ENCODE measurements at places on chromosomes 2 and 18.
A peak's percentile ranks its signal among the peaks of the same experiment; 100 is the strongest.

DNA sequence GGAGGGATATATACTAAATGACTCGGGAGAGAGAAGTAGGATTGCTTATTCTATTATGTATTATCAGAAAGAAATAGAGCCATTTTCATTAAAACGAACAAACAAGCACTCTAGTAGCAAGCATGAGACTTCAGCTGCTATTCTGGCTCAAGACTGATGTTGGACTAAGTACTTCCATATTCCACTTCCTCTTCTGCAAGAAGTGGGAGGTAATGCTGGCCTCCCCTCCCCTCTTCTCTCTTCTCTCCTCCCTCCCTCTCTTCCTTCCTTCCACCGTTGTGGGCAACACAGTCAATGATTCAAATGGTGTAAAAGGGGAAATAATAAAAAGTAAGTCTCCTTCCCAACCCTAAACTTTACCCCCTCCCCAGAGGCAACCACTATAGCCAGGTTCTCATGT, 62.6 kb downstream of the EMX1 start:
- H3K27ac ChIP-seq: no peak overlapping the region
- peaks cover 2% of the 10 kb centered on the region for H3K4me1 ChIP-seq
- DNase-seq: no peak

GRCh38 chr2:193088026-193088425, 893.3 kb upstream of the TMEFF2 start:
- peaks cover 2% of the 10 kb centered on the region for H3K4me1 ChIP-seq
- no peaks in the 10 kb centered on the region for H3K27me3 ChIP-seq
- DNase-seq: no peak
- H3K4me3 ChIP-seq: no peak overlapping the region
- no peak overlapping the region for H3K27ac ChIP-seq

DNA sequence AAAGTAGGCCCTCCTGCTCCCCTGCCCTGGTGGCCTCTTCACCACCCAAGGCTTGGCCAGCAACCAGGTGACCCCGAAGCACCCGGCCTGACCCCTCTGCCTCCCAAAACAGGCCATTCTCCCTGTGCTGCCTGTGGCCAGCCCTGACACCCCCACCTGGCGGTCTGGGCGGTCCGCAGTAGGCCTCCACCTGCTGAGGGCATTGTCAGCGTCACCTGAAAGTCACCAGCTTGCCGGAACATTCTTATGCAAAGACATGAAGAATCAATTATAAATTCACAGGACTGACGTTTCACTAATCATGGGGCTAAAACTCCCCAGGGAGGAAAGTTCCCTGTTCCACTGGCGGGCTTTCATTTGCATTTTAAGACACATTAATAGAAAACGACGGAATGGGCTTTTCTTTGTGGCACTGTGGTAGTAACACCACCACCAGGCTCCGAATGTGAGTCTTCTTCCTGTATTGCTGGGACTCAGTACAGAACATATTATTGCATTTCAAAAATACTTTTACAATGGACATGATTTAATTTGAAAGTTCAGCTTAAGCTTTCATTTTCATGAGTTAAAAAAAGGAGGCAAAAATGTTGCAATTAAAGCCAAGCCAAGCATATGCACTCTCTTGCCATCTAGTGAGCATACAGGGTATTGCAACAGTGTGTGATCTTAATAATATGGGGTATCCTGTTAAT, 57.4 kb downstream of the ADI1 start:
- H3K4me3 ChIP-seq: no peak overlapping the region
- H3K36me3 ChIP-seq: peaks cover 8% of the 10 kb centered on the region
- DNase-seq: no peak
- no peaks in the 10 kb centered on the region for H3K27me3 ChIP-seq
- peak overlapping the region; percentile 78 for H3K27ac ChIP-seq
- H3K4me1 ChIP-seq: peaks cover 7% of the 10 kb centered on the region

DNA sequence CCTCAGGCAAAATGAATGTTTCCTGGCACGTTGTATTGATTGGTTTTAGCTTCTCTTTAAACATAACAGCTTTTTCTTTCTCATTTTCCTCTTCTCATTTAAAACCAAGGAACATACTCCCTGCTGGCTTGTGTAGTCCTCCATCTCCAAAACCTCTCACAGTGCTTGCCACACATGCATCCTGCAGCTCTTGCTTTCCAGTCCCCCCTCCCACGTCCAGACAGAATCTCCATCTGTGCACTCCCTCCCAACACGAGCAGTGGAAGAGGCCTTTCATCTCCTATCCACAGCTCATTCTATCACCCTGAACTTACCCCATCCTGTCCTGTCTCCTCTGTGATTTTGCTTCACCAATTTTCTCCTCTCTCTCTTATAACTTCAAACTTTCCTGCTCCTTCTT, 99.6 kb upstream of the THSD7B start:
- no peaks in the 10 kb centered on the region for H3K36me3 ChIP-seq
- no peak overlapping the region for H3K4me3 ChIP-seq
- H3K4me1 ChIP-seq: no peaks in the 10 kb centered on the region
- no peaks in the 10 kb centered on the region for H3K27me3 ChIP-seq

- DNase-seq: no peak
- peaks cover 17% of the 10 kb centered on the region for H3K4me1 ChIP-seq
These were observed 1.1 kb upstream of the EPC2 start for GRCh38 chr2:148643421-148643820.

- H3K4me3 ChIP-seq: no peak overlapping the region
- peaks cover 5% of the 10 kb centered on the region for H3K27me3 ChIP-seq
- no peaks in the 10 kb centered on the region for H3K36me3 ChIP-seq
- no peak for DNase-seq
- no peaks in the 10 kb centered on the region for H3K4me1 ChIP-seq
- no peak overlapping the region for H3K27ac ChIP-seq
These were observed 18.7 kb downstream of the GKN2 start for GRCh38 chr2:68934021-68934420.

DNA sequence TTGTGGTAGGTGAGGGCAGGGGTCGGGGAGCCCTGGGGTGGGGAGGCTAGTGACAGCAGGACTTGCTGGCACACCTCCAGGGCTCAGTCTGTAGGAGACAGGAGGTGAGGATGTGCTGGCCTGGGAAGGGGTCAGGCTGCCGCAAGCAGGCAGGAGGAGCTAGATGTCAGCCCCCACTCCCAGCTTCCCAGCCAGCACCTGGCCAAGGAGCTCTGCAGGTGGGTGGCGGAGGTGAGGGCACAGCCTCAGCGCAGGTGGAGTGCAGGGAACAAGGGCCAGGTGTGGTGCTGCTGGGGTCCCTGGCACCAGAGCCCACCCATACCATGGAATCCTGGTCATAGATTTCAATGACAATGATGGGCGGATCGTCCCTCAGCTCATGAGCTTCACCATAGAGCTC, 2.9 kb downstream of the OTOF start:
- H3K36me3 ChIP-seq: peaks cover 23% of the 10 kb centered on the region
- H3K27me3 ChIP-seq: no peaks in the 10 kb centered on the region
- peaks cover 15% of the 10 kb centered on the region for H3K4me1 ChIP-seq
- DNase-seq: no peak
- peak overlapping the region; percentile 0 for H3K4me3 ChIP-seq
- peak overlapping the region; percentile 51 for H3K27ac ChIP-seq

- H3K4me3 ChIP-seq: no peak overlapping the region
- H3K27me3 ChIP-seq: no peaks in the 10 kb centered on the region
- no peaks in the 10 kb centered on the region for H3K4me1 ChIP-seq
- no peak for DNase-seq
These were observed 426.1 kb upstream of the FANCL start for GRCh38 chr2:58667137-58667774.

DNA sequence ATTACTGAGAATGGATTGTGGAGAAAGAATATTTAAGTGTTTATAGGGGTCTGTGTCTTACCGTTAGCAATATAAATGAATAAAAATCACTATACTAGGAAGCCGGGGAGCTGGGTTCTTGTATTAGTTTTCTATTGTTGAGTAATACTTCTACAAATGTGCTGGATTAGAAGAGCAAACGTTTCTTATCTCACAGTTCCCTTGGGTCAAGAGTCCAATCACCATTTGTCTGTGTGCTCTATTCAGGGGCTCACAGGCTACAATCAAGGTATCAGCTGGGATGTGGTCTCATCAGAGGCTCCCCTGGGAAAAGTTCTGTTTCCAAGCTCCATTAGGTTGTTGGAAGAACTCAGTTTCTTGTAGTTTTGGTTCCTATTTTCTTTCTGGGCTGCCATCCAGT, 790.9 kb downstream of the CNTNAP5 start:
- no peak overlapping the region for H3K4me3 ChIP-seq
- no peaks in the 10 kb centered on the region for H3K27me3 ChIP-seq
- H3K4me1 ChIP-seq: no peaks in the 10 kb centered on the region
- no peak for DNase-seq
- no peak overlapping the region for H3K27ac ChIP-seq

- H3K4me1 ChIP-seq: peaks cover 11% of the 10 kb centered on the region
- H3K27me3 ChIP-seq: peaks cover 6% of the 10 kb centered on the region
- no peak overlapping the region for H3K27ac ChIP-seq
These were observed 50.9 kb downstream of the NCAPH start for GRCh38 chr2:96386470-96386869.

DNA sequence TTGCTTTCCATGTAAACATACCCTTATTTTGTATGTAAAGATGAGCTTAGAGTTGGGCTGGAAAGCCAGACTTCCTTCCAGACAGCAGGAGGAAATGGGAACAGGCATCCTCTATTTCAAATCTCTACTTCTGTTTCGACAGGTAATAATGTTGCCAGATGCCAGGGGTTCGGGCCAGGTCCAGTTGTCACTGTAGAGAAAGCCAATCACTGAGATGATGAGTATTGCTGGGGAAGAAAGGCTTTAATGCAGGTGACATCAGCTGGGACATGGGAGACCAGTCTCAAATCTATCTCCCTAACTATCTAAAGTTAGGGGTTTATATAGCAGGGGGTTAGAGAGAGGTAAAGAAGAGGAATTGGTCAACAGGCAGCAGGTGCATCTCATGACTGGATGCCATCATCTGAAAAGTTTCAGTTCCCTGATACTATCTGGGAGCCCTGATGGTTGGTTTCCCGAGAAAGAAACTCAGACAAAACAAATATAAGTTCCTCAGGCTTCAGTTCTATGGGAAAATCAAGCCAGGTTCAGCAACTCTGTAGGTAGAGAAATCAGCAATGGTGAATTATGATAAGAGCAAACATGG, 9.3 kb upstream of the MTCL1 start:
- no peak overlapping the region for H3K27ac ChIP-seq
- DNase-seq: no peak
- H3K4me3 ChIP-seq: no peak overlapping the region
- H3K4me1 ChIP-seq: no peaks in the 10 kb centered on the region

DNA sequence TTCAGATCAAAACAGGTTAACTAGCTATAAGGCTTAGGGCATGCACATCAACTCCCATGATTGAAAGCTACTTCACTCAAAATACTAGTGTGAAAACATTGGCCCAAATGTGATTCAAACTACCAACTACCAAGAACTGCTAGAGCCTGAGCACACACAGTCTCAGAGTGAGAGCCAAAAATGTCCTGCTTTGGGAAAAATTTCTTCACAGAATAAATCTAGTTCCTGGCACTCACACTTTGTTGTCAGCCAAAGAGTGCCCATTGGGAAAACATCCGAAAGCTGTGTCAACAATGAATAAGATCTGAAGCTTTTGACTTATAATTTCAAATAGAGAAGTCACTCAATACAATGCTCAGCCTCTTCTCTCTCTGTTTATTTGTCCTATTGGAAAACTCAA, 182.7 kb downstream of the LRATD1 start:
- no peaks in the 10 kb centered on the region for H3K27me3 ChIP-seq
- no peak for DNase-seq
- no peak overlapping the region for H3K4me3 ChIP-seq
- H3K27ac ChIP-seq: no peak overlapping the region

DNA sequence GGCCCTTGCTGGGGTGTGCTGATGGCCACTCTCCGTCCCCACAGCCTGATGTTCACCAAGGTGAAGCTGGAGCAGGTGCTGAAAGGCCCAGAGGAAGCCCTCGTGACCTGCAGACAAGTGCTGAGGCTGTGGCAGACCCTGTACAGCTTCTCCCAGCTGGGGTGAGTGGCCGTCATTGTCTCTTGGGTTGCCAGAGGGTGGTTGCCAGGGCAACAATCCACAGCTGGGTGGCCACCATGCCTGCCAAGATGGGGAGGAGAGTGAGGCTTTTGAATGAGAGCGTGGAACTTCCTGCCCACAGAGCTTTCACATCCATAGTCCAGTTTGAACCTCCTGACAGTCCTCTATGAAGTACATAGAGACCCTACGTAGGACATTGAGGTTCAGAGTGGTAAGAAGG, 108.8 kb downstream of the STPG4 start:
- H3K36me3 ChIP-seq: peaks cover 11% of the 10 kb centered on the region
- H3K27ac ChIP-seq: no peak overlapping the region
- H3K27me3 ChIP-seq: no peaks in the 10 kb centered on the region
- peaks cover 9% of the 10 kb centered on the region for H3K4me1 ChIP-seq
- H3K4me3 ChIP-seq: no peak overlapping the region
- DNase-seq: no peak

DNA sequence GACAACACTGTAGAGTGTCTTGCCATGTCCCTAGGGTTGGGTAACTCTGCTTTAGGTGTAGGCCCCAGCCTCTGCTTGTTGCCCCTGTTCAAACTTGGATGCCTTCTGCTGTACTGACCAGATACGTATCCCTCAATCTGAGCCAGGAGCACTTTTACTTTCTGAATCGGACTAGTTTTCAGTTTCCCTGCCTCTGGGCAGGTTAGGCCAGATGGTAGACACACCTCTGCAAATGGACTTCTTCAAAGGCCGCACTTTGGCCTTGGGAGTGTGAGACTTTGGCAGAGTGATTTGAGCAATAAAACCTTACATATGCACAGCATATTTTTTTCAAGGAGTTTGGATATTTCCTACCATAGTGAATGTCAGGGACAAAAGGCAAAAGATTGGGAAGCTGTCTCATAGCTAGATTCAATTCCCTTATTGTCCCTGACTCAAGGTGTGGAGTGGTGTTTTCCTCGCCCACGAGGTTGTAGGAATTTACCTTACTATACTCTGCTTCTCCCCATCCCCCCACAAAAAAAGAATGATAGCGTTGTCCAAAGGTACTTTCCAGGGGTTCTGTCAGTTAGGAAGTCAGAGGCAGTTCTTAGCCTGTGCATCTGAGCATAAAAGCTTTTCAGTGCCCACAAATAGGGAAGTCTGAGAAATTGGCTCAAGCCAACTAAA, 15.3 kb upstream of the PARD3B start:
- no peak overlapping the region for H3K4me3 ChIP-seq
- no peaks in the 10 kb centered on the region for H3K36me3 ChIP-seq
- no peak overlapping the region for H3K27ac ChIP-seq
- no peaks in the 10 kb centered on the region for H3K4me1 ChIP-seq

GRCh38 chr18:6879508-6880195, 150.1 kb downstream of the ARHGAP28 start:
- no peak for DNase-seq
- H3K4me3 ChIP-seq: no peak overlapping the region
- no peaks in the 10 kb centered on the region for H3K4me1 ChIP-seq
- H3K27me3 ChIP-seq: no peaks in the 10 kb centered on the region
- no peaks in the 10 kb centered on the region for H3K36me3 ChIP-seq
- no peak overlapping the region for H3K27ac ChIP-seq

DNA sequence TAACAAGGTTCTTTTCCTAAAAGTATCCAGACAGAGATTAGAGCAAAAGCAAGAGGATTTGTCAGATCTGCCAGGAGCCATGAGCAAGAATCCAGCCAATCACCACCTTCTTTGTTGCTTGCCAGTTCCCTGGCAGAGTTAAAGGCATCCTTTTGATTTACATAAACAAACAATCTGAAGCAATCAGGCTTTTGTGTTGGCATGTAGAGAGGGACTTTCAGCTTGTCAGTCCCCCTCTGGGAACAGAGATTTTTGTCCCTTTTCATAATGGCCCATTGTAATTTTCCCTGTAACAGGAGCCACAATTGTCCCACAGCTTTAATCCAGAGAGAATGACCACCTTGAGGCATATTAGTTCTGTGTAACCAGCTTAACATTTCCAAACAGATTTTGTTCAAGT, at the start of gene ERMN:
ERMN (minus strand) TSS at position 39 of the 400 bp plus-strand sequence. CDS start 182 bp downstream, outside the sequence.
- no peak for DNase-seq
- peaks cover 26% of the 10 kb centered on the region for H3K4me1 ChIP-seq
- no peaks in the 10 kb centered on the region for H3K27me3 ChIP-seq
- H3K27ac ChIP-seq: no peak within 1 kb of the TSS

All from activated naive CD8-positive, alpha-beta T cell treated with anti-CD3 and anti-CD28 coated beads, Interleukin-2, amount 10 ng/mL, durations not matched to agents 7 days and 5 days (primary cell).